ENCODE measurements at places on chromosomes 5 and 9.

DNA sequence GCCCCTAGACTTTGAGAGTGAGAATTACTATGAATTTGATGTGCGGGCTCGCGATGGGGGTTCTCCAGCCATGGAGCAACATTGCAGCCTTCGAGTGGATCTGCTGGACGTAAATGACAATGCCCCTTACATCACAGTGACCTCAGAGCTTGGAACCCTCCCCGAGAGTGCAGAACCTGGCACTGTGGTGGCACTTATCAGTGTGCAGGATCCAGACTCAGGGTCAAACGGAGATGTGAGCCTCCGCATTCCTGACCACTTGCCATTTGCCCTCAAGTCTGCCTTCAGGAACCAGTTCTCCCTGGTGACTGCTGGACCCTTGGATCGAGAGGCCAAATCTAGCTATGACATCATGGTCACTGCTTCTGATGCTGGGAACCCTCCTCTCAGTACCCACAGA lies 1.3 kb downstream of the PCDHGC4 start:
- no peak for DNase-seq

- no peak for DNase-seq
Measured at GRCh38 chr9:105148328-105149006, 96.0 kb upstream of the SLC44A1 start.

DNA sequence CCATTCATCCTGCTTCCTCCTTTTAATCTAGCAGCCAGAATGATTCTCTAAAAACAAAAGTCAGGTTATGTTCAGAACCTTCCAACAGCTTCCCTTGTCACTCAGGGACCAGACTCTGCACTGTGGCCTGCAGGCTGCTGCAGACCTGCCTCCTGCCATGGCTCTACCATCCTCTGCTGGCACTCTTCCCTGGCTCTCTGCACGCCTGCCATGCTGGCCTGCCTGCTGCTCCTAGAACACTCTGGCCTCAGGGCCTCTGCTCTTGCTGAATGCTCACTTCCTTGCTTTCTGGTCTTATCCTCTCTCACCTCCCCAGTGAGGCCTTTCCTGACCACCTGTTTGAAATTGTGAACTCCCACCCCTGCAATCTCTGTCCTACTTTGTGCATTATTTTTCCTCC lies 149.4 kb downstream of the CD180 start:
- DNase-seq = no peak

DNA sequence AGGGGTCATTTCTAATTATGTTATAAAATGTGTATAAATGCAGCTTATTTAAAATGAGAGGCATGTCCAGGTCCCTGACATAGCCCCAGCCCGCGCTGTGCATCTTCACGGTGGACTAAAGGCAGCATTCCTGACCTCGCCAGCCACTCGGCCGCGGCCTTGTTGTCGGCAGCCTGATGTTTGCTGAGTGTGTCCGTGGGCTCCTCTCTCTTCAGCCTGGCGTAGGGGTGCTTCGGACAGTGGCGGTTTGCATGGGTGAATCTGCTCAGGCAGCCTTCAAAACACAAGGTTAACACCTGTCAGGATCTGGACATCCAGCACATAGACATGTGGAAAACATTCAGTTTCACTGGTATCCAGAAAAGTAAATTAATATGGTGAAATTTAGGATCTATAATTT lies 8.8 kb upstream of the SLC35D2 start:
- no peak for DNase-seq

GRCh38 chr5:122286541-122286940 lies 25.5 kb upstream of the SNCAIP start:
- DNase-seq = no peak

DNA sequence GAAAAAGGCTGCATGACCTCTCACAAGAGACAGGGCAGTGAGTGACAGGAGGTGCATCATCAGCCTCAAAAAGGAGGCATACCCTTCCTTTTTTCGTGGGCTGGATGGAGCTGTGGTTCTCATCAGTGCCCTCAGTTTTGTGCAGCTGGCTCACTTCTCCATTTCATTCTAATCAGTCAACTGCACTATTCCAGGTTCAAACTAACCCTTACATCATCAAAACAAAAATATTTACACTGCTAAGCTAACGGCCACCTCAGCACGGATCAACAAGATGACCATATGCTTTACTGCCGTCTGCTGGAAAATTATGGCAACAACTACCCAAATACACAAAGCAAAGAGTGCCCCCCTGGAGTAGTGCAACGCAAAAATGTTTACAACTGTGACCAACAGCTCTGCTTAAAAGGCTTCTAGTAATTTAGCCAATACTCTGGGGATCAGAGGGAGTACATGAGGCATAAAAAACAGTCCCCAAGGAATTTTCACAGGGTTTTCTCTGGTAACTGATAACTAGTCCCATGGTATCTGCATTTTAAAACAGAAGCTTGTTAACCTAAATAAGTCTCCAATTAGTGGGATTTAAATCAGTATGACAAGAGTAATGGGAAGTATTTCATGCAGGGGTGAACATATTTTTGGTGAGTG lies 10.8 kb downstream of the KCNV2 start:
- DNase-seq = peak; percentile 26

DNA sequence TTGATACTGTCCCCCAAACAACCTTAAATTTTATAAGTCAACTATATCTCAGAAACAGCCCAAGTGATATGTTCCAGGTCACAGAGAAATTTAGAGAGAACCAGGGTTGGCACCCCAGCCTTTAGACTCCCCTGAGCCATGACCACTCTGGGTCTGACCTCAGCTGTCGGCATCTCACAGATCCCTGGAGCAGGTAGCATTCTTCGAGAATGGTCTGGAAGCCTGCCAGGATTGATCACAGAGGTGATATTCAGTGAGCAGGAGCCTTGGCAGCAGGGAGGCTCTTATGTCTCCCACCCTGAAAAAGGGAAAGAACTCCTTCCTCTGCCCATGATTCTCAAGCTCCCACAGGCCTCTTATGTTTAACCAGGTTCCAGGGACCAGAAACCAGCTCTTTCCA lies 58.2 kb downstream of the PLK2 start:
- DNase-seq = no peak

DNA sequence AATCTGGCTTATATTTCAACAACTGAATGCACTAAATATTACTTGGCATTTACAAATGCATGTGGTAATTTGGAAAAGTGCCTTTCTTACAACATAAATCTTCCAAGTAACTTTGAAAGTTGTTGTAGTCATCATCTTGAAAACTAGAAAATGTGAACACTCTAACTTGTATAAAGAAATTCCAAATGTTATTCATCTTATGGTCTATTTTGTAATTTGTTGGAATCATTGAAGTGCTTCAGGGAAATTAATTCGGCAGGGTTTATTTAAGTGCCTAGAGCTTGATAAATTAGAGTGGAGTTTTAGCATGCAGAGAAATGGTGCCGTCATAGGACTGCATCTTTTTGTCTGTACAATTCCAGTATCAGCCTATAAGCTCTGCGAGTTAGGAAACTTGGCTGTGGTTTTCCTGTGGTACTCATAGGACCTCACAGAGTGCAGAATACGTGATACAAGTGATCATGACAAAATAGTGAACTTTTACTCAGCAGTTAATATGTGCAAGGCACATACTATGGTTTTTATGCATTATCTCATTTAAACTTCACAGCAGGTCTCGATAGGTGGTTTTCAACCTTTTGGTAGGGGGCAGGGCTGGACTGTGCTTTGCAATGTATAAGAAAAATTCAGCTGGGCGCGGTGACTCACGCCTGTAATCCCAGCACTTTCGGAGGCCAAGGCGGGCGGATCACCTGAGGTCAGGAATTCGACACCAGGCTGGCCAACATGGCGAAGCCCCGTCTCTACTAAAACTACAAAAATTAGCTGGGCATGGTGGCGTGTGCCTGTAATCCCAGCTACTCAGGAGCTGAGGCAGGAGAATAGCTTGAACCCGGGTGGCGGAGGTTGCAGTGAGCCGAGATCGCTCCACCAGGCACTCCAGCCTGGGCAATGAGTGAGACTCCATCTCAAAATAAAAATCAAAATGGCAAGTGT lies 79.6 kb downstream of the RAI14 start:
- peak; percentile 41 for DNase-seq

- no peak for DNase-seq
Measured at GRCh38 chr9:106286249-106286648, 576.7 kb upstream of the ZNF462 start.

- no peak for DNase-seq
Measured at GRCh38 chr9:93673839-93674334, 97.5 kb downstream of the PHF2 start.

DNA sequence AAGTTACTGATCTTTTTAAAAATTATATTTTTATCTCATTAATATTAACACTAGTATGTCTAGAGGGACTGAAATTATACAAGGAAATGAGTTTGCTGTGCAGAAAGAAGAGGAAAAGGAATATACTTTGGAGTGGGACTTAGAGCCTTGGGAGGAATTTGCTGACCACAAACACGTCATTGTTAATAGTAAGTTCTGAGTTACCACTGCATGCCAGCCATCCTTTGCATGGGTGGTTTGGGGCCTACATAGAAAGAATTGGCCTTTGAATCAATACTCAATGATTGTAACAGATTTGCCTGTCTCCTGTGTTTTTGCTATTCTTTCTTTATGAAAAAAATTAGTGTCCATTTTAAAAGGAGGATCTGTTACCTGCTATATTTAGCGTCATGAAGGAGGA lies 232.6 kb upstream of the TNC start:
- no peak for DNase-seq

DNA sequence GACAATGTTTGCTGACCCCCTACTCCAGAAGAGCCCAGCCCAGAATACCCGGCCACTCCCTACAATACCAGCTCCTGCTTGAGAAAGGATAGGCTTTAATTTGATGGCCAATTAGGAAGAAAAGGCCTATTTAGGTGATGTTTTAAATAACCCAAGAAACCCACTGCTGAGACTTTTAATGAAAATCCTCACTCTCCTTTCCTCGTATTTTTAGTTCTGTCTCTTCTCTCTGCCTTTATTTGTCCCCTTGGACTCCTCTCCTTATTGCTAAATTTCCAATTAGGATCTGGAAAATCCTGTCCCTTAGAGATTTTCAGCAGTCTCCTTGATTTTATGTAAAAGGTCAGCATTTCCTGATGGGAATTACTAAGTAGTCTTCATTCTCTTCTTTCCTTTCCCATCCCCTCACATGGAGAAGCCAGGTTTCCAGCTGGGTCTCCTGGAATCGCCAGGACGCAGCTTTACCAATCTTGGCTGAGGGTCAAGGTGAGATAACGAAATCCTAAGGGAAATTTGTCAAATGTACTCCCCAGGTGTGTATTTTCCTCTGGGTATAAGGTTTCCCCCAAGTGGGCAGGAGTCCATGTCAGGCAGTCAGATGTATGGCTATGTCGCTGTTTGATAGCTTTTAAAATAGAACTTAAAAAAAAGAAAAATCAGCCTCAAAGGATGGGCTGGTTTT lies 11.7 kb downstream of the STC2 start:
- no peak for DNase-seq

DNA sequence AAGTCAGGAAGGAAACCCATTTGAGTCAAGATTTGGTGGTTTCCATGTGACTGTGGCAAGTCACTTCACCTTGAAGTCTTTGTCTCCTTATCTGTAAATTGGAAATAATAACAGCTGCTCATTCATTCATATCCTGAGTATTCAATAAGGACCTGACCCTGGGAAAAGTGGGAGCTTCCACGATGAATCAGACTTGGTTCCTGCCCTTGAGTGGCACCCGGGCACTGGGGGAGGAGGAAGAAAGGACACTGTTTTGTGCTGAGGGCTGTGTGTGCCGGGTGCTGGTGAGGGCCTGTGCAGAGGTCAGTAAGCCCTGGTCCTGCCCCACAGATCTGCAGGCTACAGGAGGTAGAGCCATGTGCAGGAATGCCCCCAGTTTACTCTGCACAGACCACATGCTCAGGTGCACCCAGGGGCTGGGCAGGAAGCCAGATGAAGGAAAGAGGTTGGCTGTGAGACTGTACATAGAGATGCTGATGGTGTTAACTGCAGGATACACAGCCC lies 6.8 kb downstream of the NDST1 start:
- no peak for DNase-seq

- no peak for DNase-seq
Measured at GRCh38 chr9:127132921-127133647, 10.6 kb upstream of the ANGPTL2 start.

DNA sequence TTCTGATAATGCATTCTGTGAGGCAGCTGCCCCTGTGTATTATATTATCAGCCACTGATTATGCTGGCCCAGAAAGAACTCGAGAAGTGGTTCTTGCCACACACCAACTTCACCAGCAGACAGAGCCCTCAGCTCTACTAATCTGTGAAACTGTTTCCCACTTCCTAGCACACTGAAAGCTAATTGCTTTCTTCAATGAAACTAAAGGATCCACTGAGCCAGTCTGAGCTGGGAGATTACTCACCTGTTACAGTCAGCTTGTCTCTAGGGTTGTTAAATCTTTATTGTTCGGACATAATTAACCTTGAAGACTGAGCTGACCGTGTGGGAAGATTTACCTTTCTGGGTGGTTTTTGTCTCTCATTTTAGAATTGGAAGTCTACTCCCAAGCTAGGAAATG lies 263.2 kb downstream of the KCTD16 start:
- no peak for DNase-seq

GRCh38 chr5:143213851-143214363 lies 189.6 kb downstream of the NR3C1 start:
- no peak for DNase-seq

- no peak for DNase-seq
Measured at GRCh38 chr5:150044329-150044681, 42.0 kb downstream of the CSF1R start.

DNA sequence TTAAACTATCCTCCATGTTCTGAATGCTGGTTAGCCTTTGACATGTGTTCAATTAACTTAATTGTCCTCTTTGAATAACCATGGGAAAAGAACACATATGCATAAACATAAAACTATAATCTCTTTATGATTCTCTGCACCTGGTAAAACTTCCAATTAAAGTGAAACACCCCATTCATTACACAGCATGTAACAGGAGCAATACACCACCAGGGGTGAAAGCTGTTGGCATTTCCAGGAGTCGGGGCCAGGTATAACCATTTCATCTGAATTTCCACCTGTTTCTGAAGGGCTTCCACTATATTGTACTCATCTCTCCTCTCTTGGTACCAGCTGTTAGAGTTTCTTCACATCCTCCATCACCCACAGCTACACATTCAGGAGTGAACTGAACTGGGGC lies 303.8 kb downstream of the EDIL3 start:
- no peak for DNase-seq

GRCh38 chr9:128362774-128363173 lies 8.4 kb upstream of the URM1 start:
- DNase-seq = no peak

GRCh38 chr5:86909418-86910295 lies 291.9 kb downstream of the COX7C start:
- peak; percentile 81 for DNase-seq

- DNase-seq = no peak
Measured at GRCh38 chr5:142316681-142317080, 8.1 kb downstream of the SPRY4 start.

GRCh38 chr9:128113526-128114325 lies 13.8 kb downstream of the PTGES2 start:
- no peak for DNase-seq

GRCh38 chr5:53782620-53783019 lies 222.2 kb downstream of the NDUFS4 start:
- DNase-seq = no peak

All from BJ (cell line).